CD4-positive, alpha-beta memory T cell (primary cell): ENCODE measurements at places on chromosomes 7 and 10. TPM values are rescaled to one million over a fixed set of nuclear protein-coding genes. Genes with fewer than 3 reads are reported as not detected.
A peak's percentile ranks its signal among the peaks of the same experiment; 100 is the strongest.

AKR1C8 gene
- 9.2 TPM for total RNA-seq

MGAM2 gene
- not detected for total RNA-seq

MYL10 gene
- total RNA-seq: not detected

CTAGE4 gene
- total RNA-seq: 5.0 TPM

SMO gene
- not detected for total RNA-seq

INPP5A gene
- total RNA-seq: 19.3 TPM

WDFY4 gene
- 0.81 TPM for total RNA-seq

SPDYE11 gene
- total RNA-seq: not detected

AKR1B15 gene
- total RNA-seq: not detected

CALCR gene
- not detected for total RNA-seq

GRCh38 chr7:99372275-99373090, 2.0 kb upstream of the ARPC1B start:
- H3K27ac ChIP-seq: no peak overlapping the region
- H3K36me3 ChIP-seq: peaks cover 7% of the 10 kb centered on the region
- H3K27me3 ChIP-seq: no peaks in the 10 kb centered on the region
- no peak for DNase-seq

DNA sequence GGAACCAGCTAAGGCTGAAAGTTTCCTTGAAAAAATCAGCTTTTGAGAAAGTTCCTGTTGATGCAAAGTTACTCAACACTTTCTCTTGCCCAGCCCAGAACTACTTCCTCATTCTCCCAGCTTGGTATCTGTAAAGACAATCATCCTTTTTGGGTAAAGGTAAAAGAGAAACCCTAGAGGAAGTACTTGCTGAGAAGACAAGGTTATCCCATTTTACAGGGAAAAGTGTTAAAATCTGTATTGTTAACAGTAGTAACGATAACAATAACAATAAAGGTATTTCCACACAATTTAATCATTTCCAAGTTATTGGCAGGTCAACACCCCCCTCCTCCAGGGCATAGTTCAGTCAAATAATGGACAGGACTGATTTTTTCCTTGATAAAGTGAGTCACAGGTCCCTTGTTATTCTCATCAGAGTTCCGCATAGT, 2.4 kb downstream of the ALOX5 start:
- peaks cover 20% of the 10 kb centered on the region for H3K4me1 ChIP-seq
- no peaks in the 10 kb centered on the region for H3K36me3 ChIP-seq
- no peak for DNase-seq
- no peak overlapping the region for H3K4me3 ChIP-seq

DNA sequence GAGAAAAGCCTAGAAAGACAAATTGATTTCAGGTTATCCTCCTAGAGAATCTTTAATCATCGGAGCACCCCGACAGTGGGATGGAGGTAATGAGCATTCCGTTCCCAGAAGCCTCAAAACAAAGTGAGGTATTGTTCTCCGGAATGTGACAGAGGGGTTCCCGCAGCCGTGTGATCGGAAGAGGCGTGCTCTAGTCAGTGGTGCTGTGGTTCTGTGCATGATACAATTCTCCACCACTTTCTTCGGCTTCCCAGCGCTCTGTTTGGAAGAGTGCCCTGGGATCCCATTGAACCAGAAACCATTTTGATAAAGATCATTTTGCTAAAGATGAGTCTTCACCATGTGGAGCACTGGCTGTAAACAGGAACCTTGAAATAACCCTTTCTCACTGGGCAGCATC, 434.6 kb downstream of the PAXIP1 start:
- H3K27me3 ChIP-seq: no peaks in the 10 kb centered on the region
- no peak for DNase-seq
- no peaks in the 10 kb centered on the region for H3K36me3 ChIP-seq
- H3K4me1 ChIP-seq: no peaks in the 10 kb centered on the region
- H3K27ac ChIP-seq: no peak overlapping the region

DNA sequence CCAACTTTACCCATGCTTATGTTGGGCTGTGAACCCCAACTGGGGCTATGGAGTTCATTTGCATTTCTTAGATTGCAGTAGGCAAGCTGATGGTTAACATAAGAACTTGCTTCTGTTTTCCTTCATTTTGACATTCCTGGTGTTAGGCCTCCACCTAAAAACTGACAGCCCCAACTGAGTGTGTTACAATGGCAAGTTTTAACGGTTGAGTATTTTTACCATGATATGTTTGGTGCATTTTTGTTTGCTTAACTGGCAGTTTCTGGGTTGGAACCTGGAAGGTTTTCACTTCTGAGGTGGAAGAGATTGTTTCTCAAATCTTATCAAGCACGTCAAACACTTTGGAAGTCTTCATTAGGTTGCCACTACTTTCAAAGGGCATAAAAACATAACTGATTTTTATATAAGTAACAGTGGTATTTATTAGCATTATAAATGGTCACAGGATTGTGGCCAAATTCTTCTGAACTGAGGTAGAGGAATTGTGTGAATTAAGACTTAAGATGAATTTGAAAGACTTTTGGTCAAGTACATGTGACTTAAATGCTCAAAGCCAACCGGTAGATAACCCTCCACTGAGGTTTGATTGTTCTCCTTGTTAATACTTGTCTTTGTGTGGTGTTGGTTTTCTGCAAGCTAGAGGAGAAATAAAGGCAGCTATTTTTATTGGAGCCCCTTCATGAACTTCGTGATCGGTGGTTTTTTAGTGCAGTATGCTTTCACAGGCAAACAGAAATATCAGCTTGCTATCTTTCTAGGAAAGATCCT, 2.8 kb downstream of the BMI1 start:
- no peaks in the 10 kb centered on the region for H3K36me3 ChIP-seq
- H3K4me3 ChIP-seq: no peak overlapping the region
- no peaks in the 10 kb centered on the region for H3K27me3 ChIP-seq
- peaks cover 50% of the 10 kb centered on the region for H3K4me1 ChIP-seq
- no peak overlapping the region for H3K27ac ChIP-seq

- DNase-seq: no peak
- no peak overlapping the region for H3K4me3 ChIP-seq
- no peaks in the 10 kb centered on the region for H3K4me1 ChIP-seq
- H3K36me3 ChIP-seq: no peaks in the 10 kb centered on the region
- H3K27me3 ChIP-seq: no peaks in the 10 kb centered on the region
Observed at GRCh38 chr7:86863452-86863851, 196.0 kb downstream of the ELAPOR2 start.

GRCh38 chr10:119370972-119371703, 163.8 kb downstream of the GRK5 start:
- H3K4me1 ChIP-seq: no peaks in the 10 kb centered on the region
- no peaks in the 10 kb centered on the region for H3K36me3 ChIP-seq
- H3K27ac ChIP-seq: no peak overlapping the region
- no peak for DNase-seq
- no peak overlapping the region for H3K4me3 ChIP-seq
- H3K27me3 ChIP-seq: no peaks in the 10 kb centered on the region

DNA sequence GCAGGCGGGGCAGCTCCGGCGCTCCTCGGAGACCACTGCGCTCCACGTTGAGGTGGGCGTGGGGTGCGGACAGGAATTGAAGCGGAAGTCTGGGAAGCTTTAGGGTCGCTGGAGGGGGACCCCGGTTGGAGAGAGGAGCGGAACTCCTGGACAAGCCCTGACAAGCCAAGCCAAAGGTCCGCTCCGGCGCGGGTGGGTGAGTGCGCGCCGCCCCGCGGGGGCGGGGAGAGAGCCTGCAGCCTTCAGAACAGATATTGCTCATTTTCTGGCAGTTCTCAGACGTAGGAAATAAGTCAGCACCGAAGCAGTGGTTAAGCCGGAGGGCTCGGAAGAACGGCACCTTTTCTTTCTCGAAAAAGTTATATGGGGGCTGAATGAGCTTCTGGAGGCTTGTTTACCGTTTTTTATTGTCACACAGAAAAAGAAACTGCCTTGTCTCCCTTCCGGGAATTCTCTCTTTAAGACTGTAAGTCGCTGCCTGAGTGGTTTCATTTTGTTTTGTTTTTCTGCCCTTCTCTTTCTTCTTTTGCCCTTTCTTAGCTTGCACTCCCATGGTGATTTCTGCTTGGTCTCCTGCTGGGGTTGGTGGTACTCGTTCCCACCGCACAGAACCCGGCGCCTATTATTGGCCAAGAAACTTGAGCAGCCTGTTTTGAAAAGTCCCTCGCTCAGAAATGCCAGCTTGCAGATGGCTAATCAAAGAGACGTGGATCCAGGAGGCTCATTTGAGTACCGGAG, 732 bp downstream of the FAS start:
- H3K36me3 ChIP-seq: no peaks in the 10 kb centered on the region
- peak overlapping the region; percentile 81 for H3K4me3 ChIP-seq
- peaks cover 76% of the 10 kb centered on the region for H3K4me1 ChIP-seq
- no peaks in the 10 kb centered on the region for H3K27me3 ChIP-seq
- peak; percentile 79 for DNase-seq
- H3K27ac ChIP-seq: peak overlapping the region; percentile 93

DNA sequence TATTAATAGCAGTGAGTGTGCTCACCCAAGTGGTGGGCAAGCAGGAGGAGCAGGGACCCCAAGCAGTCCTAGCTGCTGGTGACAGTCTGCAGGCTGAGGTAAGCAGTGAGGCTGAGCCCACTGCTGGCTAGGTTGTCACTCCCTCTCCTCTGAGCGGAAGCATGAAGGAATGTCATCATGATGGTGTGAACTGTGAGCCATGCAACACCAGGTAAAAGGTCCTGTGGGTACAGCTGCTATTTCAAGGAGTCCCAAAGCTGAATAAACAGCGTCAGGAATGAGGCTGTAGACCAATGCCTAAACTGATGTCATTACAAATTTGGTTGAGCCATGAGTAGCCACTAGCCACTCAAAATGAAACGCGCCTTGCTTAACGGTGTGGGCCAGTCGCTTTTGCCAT, 126.1 kb downstream of the RNF32 start:
- H3K4me1 ChIP-seq: peaks cover 9% of the 10 kb centered on the region
- H3K27ac ChIP-seq: no peak overlapping the region
- H3K27me3 ChIP-seq: no peaks in the 10 kb centered on the region
- no peaks in the 10 kb centered on the region for H3K36me3 ChIP-seq
- no peak for DNase-seq
- H3K4me3 ChIP-seq: no peak overlapping the region

- DNase-seq: no peak
- no peaks in the 10 kb centered on the region for H3K4me1 ChIP-seq
- H3K27ac ChIP-seq: no peak overlapping the region
- no peak overlapping the region for H3K4me3 ChIP-seq
- H3K36me3 ChIP-seq: no peaks in the 10 kb centered on the region
Observed at GRCh38 chr7:29038463-29038862, 80.3 kb upstream of the TRIL start.

GRCh38 chr10:64113792-64114191, 592.6 kb downstream of the REEP3 start:
- no peaks in the 10 kb centered on the region for H3K4me1 ChIP-seq
- H3K27ac ChIP-seq: no peak overlapping the region
- no peaks in the 10 kb centered on the region for H3K27me3 ChIP-seq
- H3K36me3 ChIP-seq: no peaks in the 10 kb centered on the region
- H3K4me3 ChIP-seq: no peak overlapping the region

DNA sequence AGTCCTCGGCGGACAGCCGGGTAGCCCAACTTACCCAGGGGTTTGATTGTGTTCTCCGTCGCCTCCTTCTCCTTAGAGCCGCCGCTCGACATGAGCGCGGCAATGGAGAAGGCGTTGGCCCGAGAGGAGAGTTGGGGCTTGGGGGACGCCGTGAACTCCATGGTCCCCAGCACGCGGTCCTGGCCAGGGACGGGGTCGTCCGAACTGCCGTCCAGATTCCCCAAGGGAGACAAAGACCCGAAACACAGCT, 515 bp downstream of the TBX20 start:
- H3K4me3 ChIP-seq: peak overlapping the region; percentile 19
- H3K27ac ChIP-seq: no peak overlapping the region
- H3K36me3 ChIP-seq: no peaks in the 10 kb centered on the region
- no peak for DNase-seq

GRCh38 chr10:123808906-123809305, 82.7 kb downstream of the CPXM2 start:
- no peak for DNase-seq
- H3K4me3 ChIP-seq: no peak overlapping the region
- H3K27ac ChIP-seq: no peak overlapping the region
- no peaks in the 10 kb centered on the region for H3K36me3 ChIP-seq
- H3K27me3 ChIP-seq: no peaks in the 10 kb centered on the region

- no peak for DNase-seq
- H3K4me3 ChIP-seq: no peak overlapping the region
- H3K4me1 ChIP-seq: peaks cover 8% of the 10 kb centered on the region
Observed at GRCh38 chr10:133359972-133360610, 2.3 kb upstream of the FUOM start.

DNA sequence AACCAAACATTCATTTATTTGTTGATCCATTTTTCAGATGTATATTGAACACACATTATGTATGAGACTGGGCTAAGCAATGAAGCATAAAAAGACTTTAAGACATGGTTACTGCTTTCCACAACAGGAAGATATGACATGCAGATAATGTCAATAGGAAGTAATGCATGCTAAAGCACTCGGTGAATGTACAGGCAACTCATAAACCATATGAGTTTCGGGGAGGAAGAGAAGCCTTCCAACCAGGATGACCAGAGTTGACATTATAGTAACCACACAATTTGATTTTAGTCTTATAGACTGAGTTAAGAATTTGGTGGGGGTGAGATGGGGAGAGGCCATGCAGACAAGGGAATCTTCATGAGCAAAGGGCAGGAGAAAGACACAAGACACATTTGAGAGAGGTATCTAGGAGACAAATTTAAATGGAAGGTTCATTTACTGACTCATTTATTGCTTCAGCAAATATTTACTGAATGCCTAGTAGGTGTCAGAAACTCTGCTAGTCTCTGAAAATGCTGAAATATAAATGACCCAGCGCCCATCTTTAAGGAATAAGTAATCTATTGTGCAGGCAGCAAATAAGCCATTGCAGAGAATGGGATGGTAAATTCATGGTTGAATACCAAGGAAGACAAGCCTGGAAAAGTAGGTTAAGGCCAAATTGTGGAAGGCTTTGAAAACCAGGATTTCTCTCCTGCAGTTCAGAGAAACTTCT, 19.0 kb upstream of the SLK start:
- H3K27me3 ChIP-seq: no peaks in the 10 kb centered on the region
- H3K36me3 ChIP-seq: no peaks in the 10 kb centered on the region
- H3K27ac ChIP-seq: no peak overlapping the region
- H3K4me3 ChIP-seq: no peak overlapping the region

DNA sequence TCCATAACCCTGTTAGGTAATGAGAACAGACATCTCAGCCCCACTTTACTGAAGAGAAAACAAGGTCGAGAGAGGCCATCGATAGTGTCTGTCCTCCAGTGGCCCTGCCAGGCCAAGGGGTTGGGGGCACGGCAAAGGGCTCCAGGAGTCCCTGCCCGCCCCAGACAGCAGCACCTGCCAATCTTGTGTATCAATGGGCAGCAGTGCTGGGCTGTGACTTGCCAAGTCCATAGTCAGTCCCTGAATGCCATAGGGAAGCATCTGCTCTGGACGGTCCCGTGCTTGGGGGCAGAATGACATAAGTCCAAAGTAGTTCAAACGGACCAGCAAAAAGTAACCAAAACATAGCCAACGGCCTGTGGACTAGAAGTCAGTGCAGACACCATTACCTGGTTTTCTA, 33.2 kb downstream of the DLG5 start:
- no peaks in the 10 kb centered on the region for H3K4me1 ChIP-seq
- H3K36me3 ChIP-seq: no peaks in the 10 kb centered on the region
- no peak overlapping the region for H3K27ac ChIP-seq
- H3K27me3 ChIP-seq: no peaks in the 10 kb centered on the region

- H3K4me1 ChIP-seq: peaks cover 45% of the 10 kb centered on the region
- DNase-seq: peak; percentile 41
- H3K27me3 ChIP-seq: no peaks in the 10 kb centered on the region
- no peaks in the 10 kb centered on the region for H3K36me3 ChIP-seq
- peak overlapping the region; percentile 15 for H3K4me3 ChIP-seq
Observed at GRCh38 chr10:103745341-103746247, 109.8 kb downstream of the SH3PXD2A start.
